ENCODE measurements at places on chromosomes 13 and 19. TPM values are rescaled to one million over a fixed set of nuclear protein-coding genes. Genes with fewer than 3 reads are reported as not detected.

KASH5 gene
- not detected for total RNA-seq

SCEL gene
- not detected for total RNA-seq

C5AR2 gene
- 18.3 TPM for total RNA-seq

DENND1C gene
- 24.4 TPM for total RNA-seq

SLC25A41 gene
- total RNA-seq, result not detected

Data from ascending aorta (tissue), 2 donors.